ENCODE measurements at places on chromosomes 3 and 15.

DNA sequence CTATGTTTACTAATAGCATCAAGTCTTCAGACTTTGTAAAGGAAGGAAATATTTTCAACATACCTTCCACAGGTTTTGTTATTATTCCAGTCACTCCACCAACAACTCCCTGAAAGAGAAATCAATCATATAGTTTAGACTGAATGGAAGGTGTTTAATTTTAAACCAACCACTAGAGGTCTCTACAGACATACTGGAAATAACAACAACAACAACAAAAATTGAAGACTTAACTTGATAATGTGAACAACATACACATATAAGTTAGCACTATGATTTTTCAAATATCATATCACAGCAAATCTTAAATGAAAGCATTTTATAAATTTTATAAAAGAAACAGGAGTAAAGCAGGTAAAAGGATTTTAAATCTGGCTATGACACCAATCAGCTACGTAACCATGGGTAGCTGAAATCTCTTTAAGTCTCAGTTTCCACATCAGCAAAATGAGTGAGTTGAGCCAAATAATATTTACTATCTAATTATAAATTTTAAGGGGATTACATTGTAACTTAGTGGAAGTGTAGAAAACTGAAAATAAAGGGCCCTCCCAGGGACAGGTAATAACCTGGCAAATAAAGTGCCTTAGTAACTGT, 188.2 kb downstream of the VPS13C start:
- no peak for DNase-seq

DNA sequence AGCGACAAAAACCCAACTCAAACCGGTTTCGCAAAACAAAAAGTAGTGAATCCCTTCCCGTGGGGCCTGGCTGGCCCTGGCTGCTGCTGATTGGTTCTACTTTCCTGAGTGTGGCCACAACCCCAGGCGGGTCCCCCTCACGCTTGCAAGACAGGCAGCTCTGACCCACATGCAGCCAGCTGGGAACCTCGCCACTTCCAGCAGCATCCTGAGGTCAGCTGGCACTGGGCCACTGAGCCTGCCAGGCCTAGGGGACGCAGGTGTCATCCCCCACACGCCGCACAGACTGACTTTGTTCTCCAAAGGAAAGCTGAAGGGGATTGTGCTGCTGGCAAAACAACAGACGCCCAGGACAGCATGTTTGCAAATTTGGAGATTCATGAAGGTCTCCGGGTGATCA, 111.1 kb downstream of the TPRA1 start:
- DNase-seq = no peak

GRCh38 chr15:42032376-42033213, 11.8 kb upstream of the PLA2G4E start:
- DNase-seq = no peak

- DNase-seq = no peak
Observed at GRCh38 chr3:35965908-35966307, 326.6 kb downstream of the ARPP21 start.

GRCh38 chr15:64877435-64877834, 34.3 kb upstream of the ANKDD1A start:
- no peak for DNase-seq

Data from NCI-H1436 treated with DMSO at 0.1 percent for 48 hours (cell line).